ENCODE measurements at places on chromosomes 1 and 21.

DNA sequence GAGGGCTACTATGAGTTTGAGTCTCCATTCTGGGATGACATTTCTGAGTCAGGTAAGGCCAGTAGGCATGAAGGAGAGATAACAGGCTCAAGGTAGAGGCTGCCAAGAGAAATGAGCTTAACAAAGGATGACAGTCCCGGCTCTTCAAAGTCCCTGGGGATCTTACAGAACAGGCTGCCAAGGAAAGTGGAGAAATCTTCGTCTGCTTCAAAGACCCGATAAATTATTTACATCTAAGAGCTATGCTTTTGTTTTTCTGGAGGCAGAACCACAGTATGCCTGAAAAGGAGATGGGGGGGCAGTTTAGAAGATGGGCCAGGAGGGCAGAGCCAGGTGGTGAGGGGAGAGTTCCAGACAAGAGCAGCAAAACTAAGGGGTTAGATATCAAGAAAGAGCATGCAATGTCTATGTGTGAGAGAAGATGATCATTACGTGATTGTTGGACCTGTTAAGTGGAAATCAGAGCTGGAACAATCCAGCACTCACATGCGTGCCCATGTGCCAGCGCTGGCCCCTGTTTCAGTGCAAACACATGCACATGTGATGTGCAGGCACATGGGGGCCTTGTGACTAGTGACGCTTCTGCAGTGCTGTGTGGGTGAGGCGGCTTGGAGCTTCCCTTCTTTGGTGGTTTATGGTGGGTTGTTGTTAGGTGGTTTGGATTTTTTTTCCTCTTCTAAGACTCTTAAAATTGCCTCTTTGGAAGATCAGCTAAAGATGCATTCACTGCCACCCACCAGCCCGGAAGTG lies 25.7 kb downstream of the CAMK1G start:
- peak; percentile 51 for DNase-seq

- no peak for DNase-seq
Measured at GRCh38 chr1:223084464-223084866, 58.6 kb downstream of the TLR5 start.

DNA sequence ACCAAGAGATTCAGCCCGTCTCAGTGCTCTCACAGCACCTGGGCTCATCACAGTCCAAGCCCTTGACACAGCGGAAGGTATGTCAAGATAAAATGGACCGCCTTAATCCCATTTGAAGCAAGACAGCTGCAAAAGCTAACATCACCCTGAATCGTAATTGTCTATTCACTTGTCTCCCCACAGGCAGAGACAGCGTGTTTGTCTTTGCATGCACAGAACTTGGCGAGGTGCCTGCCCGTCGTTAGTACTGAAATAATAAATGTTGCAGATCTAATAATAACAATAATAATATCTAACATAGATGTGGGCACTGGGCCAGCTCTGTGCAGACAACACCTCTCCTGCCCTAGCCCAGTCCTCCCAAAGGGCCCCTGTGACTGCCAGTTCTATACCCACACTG lies 271.7 kb downstream of the NPHP4 start:
- DNase-seq: peak; percentile 23

DNA sequence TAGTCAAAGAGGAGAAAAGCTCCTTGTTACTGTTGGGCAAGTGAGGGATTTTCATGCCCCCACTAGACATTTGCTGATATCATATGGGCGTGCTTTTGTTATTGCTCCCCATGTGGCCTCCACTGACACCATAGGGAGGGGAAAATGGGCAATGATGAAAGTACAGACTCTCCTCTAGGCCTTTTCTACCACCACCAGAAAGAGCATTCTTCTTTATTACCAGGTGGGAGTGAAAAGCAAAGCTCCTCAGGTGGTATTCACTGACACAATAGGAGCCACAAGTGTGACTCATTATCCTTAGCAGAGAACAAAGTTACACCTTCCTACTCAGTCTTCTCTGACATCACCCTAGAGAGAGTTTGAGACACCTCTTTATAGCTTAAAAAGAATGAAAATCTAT lies 667.1 kb downstream of the LTN1 start:
- no peak for DNase-seq

- DNase-seq: no peak
Measured at GRCh38 chr1:78340006-78340405, 150.8 kb upstream of the PTGFR start.

DNA sequence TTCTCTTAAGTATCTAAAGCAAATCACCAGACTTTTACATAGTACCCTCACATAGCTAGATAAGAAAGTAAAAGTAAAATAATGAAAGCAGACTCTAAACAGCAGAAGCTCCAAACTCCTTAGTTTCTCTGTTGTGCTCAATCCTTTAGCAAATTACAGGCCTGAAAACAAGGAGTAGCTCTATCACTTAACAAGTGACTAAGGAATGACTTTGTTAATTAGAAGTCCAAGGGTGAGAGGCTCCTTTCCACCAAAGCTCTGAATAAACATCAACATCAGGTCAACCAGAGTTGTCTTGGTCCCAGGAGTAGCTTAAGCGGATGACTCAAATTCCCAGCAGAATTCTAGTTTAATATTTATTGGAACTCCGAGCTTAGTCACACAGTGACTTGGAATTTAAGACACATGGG lies 5.9 kb downstream of the NRIP1 start:
- DNase-seq: no peak

- no peak for DNase-seq
Measured at GRCh38 chr1:92495392-92496063, 8.8 kb upstream of the GFI1 start.

GRCh38 chr1:66576645-66577044 lies 42.7 kb downstream of the SGIP1 start:
- peak; percentile 30 for DNase-seq

DNA sequence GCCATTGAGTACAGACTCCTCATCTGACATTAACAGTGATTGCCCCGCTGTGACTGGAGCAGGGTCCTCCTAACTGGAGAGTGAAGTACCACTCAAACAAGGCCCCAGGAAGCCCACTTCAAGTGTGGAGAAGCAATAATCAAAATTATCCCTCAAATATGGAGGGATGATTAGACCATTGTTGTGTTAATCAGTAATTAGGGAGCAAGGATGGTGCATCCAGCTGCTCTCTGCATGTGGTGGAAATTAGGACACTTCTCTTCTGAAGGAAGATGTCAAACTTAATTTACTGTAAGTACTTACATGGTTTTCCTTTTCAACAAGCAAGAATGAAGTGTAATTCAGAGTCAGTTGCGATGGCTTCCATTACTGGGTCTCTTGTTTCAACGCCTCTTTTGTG lies 3.4 kb upstream of the ZP4 start:
- DNase-seq: no peak

GRCh38 chr1:29548091-29548490 lies 311.8 kb downstream of the PTPRU start:
- no peak for DNase-seq

DNA sequence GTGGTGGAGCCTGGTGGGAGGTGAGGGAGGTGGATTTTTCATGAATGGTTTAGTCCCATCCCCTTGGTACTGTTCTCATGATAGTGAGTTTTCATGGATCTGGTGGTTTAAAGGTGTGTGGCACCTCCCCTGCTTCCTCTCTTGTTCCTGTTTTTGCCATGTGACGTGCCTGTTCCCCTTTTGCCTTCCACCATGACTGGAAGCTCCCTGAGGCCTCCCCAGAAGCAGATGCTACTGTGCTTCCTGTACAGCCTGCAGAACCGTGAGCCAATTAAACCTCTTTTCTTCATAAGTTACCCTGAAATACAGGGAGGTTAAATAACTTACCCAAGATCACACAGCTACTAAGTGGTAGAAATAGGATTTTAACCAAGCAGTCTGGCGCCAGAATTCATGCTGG lies 4.3 kb upstream of the HEYL start:
- no peak for DNase-seq

- no peak for DNase-seq
Measured at GRCh38 chr1:168964478-168964877, 142.0 kb upstream of the ATP1B1 start.

DNA sequence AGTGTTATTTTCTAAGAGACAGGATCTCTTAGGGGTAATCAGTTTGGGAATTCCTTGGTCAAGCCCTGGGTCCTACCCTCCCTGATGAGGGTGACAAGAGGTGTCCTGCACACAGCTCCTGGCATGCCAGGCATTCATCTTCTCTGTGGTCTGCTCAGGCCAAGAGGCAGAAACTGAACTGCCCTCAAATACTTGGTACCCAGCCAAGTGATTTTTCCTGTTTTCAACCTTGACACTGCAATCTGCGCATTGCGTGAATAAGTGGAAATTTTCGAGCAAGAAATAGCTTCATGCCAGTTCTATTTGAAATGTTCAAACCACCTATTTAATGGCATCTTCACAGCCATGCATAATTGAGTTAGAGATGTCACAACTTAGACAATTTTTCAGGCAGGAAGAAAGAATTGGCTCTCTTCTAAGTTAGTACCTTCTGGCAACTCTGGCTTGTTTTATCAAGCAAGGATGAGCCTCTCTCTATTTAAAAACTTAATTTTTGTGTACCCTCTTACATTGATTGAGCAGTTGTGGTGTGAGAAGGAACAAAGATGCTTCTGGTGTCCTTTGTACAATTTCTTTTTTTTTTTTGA lies 27.0 kb downstream of the DNM3 start:
- no peak for DNase-seq

DNA sequence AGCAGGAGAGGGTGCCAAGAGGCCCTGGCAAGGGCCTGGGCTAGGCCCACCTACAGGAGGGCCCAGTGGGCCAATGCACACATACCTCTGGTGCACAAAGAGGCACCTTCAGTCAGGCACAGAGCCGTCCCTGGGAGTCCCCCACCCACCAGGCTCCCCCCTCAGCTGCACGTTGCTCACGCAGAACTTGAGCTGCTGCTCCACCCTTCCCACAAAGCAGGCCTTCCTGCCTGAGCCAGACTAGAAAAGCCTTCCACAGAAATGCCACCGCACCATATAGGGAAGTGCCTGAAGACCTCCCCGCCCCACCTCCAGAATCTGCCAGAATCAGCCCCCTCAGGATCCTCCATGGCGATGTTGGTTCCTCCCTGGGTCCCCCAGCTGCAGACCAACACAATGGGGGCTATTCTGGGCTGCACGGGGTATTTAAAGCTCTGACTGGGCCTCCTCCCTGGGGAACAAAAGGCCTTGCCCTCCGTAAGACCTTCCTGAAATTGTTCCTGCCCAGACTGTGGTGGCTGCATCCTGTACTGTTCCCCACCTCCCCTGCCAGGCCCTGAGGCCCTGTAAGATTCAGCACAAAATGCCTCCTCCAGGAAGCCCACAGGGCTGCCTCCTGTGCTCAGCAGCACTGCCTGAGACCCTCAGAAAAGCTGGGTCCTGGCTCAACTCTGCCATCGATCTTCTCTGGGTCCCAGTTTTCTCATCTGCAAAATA lies 27.2 kb downstream of the HSPG2 start:
- DNase-seq: no peak

- DNase-seq: no peak
Measured at GRCh38 chr1:22141554-22142314, 1.2 kb downstream of the WNT4 start.

DNA sequence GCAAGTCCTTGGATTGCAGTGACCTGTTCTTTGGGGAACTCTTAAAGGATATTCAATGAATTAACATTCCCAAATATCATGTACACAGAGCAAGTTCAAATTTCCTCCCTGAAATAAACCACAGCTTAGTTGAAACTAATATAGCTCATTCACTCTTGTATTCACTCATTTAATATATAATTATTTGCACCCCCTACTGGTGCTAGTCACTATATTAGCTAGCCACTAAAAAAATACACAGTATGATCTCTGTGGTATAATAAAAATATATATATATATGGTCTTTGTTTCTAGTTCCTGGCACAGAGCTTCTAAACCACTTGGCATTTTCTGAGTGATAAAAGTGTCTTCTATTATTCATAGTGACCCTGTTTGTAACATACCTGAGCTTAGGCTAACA lies 177.3 kb upstream of the LYPLAL1 start:
- no peak for DNase-seq

- peak; percentile 8 for DNase-seq
Measured at GRCh38 chr1:177077734-177078499, 86.6 kb downstream of the ASTN1 start.

DNA sequence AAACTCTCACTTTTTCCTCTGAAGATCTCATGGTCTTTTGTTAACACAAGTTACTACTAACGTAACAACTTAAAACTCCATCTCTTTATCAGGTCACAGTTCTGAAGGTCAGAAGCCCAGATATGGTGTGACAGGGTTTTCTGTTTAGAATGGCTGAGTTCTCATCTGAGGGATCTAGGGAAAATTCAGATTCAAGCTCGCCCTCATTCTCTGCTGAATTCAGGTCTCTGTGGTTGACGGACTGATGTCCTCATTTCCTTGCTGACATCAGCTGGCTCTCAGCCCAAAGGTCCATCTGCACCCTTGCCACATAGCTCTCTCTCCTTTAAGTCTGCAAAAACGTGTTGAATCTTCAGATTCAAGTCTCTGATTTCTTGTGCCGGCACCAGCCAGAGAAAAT lies 6.1 kb upstream of the NTPCR start:
- DNase-seq: no peak

- no peak for DNase-seq
Measured at GRCh38 chr1:2368053-2368744, 23.2 kb downstream of the MORN1 start.

DNA sequence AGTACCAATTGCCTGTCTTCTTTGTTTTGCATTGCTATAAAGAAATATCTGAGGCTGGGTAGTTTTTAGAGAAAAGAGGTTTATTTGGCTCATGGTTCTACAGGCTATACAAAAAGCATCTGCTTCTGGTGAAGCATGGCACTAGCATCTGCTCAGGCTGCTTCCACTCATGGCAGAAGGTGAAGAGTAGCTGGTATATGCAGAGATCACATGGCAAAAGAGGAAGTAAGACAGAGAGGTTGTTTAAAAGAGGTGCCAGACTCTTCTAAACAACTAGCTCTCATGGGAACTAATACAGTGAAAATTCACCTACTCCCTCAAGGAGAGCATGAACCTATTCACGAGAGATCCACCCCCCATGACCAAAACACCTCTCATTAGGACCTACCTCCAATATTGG lies 56.7 kb upstream of the GUCA2B start:
- no peak for DNase-seq

DNA sequence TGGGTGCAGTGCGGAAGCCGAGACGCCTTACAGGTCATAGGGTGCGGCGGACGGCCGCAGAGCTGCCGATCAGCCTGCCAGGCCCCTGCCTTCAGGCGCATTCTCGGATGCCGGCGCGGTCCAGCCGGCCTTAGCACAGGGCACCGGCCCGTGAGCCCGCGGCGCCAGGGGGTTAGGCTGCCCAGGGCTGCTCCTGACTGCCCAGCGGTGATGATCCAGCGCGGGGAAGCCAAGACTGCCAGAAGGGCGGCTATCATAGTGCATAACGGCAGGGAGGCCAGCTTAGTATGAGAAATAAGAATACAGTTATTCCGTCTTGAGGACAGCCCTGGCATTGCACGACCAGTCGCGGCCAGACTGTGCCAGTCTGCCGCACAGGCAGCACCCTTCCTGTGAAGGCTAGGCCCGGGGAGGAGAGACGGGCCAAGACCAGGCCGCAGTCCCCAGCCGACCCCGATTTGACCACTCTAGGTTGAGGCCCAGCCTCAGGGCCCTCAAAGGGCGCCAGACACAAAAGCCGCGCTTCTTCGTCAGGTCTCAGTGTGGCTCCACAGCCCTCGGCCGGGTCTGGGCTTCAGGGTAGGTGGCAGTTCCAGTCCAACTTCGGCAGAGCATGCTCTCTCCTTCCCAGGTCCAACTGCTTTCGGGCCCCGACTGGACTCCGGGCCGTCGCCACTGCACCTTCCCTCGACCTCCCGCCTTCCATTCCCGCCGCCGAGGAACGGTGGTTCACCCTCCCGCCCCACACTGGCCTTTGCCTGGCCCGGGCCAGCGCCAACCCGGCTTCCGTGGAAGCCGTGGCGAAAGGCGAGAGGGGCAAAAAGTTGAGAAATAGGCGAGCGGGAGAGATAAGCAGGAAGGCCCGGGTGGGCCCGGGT lies 829 bp downstream of the ALX3 start:
- no peak for DNase-seq

GRCh38 chr1:246587606-246588005 lies 21.4 kb downstream of the CNST start:
- DNase-seq: no peak
